ENCODE measurements at places on chromosomes 11 and 22. TPM values are rescaled to one million over a fixed set of nuclear protein-coding genes. Genes with fewer than 3 reads are reported as not detected.

Gene VPS37C
- 4.1 TPM for total RNA-seq

Gene FXYD6
- total RNA-seq: not detected

Gene CCDC87
- 0.11 TPM for total RNA-seq

Gene IGSF22
- 4.9 TPM for total RNA-seq

Gene RGL4
- total RNA-seq: 31.9 TPM

Gene TNNT3
- total RNA-seq: 19.7 TPM

Gene SCGB2A2
- total RNA-seq: not detected

Gene SLC37A2
- 4.0 TPM for total RNA-seq

Gene SLC22A8
- total RNA-seq: not detected

Gene RASGRP2
- 211 TPM for total RNA-seq

Gene TYR
- total RNA-seq: not detected

Gene PDE2A
- 1.3 TPM for total RNA-seq

Gene SEZ6L
- 0.16 TPM for total RNA-seq
